ENCODE measurements at places on chromosomes 6 and 20.

DNA sequence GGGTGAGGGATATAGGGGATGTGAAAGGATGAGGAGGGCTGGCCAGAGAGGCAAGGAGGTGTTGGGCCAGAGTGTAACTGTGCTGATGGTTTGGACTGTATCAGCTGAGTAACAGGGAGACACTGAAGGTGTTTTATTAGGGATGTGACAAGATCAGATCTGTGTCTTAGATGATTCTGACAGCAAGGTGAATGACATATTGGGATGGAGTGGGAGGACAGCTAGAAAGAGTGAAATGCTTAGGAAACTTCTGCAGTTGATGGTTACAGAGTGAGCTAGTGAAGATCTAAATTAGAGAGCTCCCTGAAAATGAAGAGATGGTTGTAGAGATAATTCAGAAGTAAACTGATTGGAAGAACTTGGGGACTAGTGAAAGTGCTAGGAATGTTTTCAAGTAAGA, 47.2 kb upstream of the ELOVL5 start:
- DNase-seq = no peak
- H3K4me1 ChIP-seq = peaks cover 5% of the 10 kb centered on the region
- H3K4me3 ChIP-seq = no peak overlapping the region
- H3K27ac ChIP-seq = no peak overlapping the region
- H3K27me3 ChIP-seq = no peaks in the 10 kb centered on the region
- no peaks in the 10 kb centered on the region for H3K36me3 ChIP-seq

GRCh38 chr20:49210757-49211110, 8.5 kb upstream of the DDX27 start:
- DNase-seq = no peak
- H3K4me3 ChIP-seq = no peak overlapping the region
- H3K27ac ChIP-seq = no peak overlapping the region
- H3K27me3 ChIP-seq = no peaks in the 10 kb centered on the region
- H3K4me1 ChIP-seq = no peaks in the 10 kb centered on the region
- no peaks in the 10 kb centered on the region for H3K36me3 ChIP-seq

GRCh38 chr6:162360901-162361567, 366.5 kb downstream of the PRKN start:
- DNase-seq = no peak
- H3K27ac ChIP-seq = no peak overlapping the region
- H3K27me3 ChIP-seq = no peaks in the 10 kb centered on the region

- no peak overlapping the region for H3K4me3 ChIP-seq
- H3K4me1 ChIP-seq = no peaks in the 10 kb centered on the region
- no peaks in the 10 kb centered on the region for H3K27me3 ChIP-seq
- DNase-seq = no peak
- no peak overlapping the region for H3K27ac ChIP-seq
Measured at GRCh38 chr20:20843982-20844381, 131.5 kb upstream of the RALGAPA2 start.

GRCh38 chr20:7585126-7585679, 355.1 kb downstream of the HAO1 start:
- no peaks in the 10 kb centered on the region for H3K4me1 ChIP-seq
- no peaks in the 10 kb centered on the region for H3K27me3 ChIP-seq
- H3K27ac ChIP-seq = no peak overlapping the region

DNA sequence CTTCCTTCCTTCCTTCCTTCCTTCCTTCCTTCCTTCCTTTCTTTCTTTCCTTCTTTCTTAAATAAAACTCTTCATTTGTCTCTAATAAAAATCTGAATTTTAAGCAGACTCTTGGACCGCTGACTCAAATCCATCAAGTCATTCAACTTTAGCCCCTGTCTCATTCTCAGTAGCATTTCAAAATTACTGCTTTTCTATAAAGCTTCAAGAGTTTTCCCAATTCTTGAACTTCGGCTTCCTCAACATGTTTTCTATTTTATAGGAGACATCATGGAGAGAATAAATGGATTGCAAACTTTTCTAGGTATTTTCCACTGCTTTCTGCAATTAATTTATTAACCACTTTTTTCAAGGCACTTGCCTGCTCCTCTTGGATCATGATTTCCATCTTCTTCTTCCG, 497.1 kb upstream of the GJE1 start:
- no peaks in the 10 kb centered on the region for H3K4me1 ChIP-seq
- H3K36me3 ChIP-seq = no peaks in the 10 kb centered on the region
- no peak overlapping the region for H3K4me3 ChIP-seq
- H3K27ac ChIP-seq = no peak overlapping the region
- no peak for DNase-seq
- no peaks in the 10 kb centered on the region for H3K27me3 ChIP-seq

- no peaks in the 10 kb centered on the region for H3K36me3 ChIP-seq
- H3K4me3 ChIP-seq = no peak overlapping the region
- no peak for DNase-seq
- H3K4me1 ChIP-seq = no peaks in the 10 kb centered on the region
- H3K27ac ChIP-seq = no peak overlapping the region
Measured at GRCh38 chr20:719816-720215, 44.2 kb upstream of the SCRT2 start.

DNA sequence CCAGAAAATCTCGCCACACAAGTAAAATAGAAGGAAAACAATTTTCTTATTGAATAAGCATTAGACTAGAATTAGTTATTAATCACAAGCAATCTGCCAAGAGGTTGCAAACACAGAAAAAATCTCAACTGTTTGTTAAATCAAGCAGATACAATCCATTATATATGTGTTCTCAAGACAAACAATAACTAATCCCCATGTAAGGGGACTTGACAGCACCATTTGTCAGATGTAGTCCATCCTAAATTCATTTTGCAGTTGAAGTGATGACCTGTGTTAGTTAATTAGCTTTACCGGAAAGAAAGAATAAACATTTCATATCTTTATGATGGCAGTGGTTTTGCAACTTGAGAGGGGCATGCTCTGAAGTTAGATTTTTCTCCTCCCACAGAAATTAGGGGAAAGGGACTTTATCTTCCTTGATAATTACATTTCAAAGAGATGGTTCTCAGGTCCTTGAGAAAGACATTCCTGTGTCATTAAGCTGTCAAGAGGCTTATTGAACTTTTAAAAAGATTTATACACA, 1588.0 kb downstream of the GRIK2 start:
- no peaks in the 10 kb centered on the region for H3K27me3 ChIP-seq
- H3K27ac ChIP-seq = no peak overlapping the region
- H3K36me3 ChIP-seq = no peaks in the 10 kb centered on the region
- H3K4me3 ChIP-seq = no peak overlapping the region
- no peaks in the 10 kb centered on the region for H3K4me1 ChIP-seq

DNA sequence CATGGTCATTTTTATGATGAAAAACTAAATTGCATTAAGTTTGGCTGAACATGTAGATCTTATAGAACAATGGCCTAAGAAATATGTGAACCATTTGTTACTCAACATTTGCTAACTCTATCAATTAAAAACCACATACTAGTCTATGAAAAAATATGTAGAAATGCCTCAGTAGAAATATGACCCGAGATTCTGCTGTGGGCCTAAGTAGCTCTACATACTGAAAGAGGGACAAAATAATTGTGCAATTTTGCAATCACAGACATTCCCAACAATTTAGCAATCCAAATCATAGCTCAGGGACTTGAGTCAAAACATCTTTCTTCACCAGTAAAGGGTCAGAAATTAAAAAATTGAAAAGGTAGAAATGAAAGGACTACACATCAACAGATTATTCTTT, 619.0 kb downstream of the FRK start:
- H3K4me1 ChIP-seq = no peaks in the 10 kb centered on the region
- H3K27ac ChIP-seq = no peak overlapping the region
- DNase-seq = no peak
- no peaks in the 10 kb centered on the region for H3K27me3 ChIP-seq

- no peaks in the 10 kb centered on the region for H3K27me3 ChIP-seq
- H3K4me1 ChIP-seq = no peaks in the 10 kb centered on the region
- DNase-seq = no peak
- no peak overlapping the region for H3K27ac ChIP-seq
Measured at GRCh38 chr6:127328043-127328609, 15.3 kb downstream of the ECHDC1 start.

DNA sequence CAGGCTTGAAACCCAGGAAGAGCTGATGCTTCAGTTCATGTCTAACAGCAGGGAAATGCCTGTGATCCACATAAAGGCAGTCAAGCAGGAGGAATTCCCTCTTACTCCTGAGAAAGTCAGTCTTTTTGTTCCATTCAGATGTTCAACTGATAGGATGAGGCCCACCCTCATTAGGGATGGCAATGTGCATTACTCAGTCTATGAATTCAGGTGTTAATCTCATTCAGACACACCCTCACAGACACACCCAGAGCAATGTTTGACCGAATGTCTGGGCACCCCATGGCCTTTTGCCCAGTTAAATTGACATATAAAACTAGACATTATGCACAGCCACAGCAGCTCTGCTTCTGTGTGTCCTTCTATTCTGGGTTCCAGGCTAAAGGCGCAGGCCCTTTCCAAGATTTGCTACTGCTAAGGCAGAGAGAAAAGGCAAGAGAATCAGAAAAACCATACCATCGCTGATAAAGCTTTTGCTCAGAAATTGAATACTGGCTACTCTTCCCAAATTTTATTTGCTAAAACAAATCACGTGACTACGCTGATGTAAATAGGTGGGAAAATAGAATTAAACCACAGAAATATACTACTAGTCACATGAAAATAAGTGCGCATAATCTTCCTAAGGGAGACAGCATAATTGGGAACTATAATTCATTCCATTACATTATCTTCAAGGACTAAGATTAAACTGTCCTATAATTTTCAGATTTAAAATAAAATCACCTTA, 625.0 kb upstream of the MAN1A1 start:
- no peak overlapping the region for H3K27ac ChIP-seq
- H3K36me3 ChIP-seq = no peaks in the 10 kb centered on the region
- H3K27me3 ChIP-seq = no peaks in the 10 kb centered on the region
- DNase-seq = no peak
- H3K4me3 ChIP-seq = no peak overlapping the region
- H3K4me1 ChIP-seq = no peaks in the 10 kb centered on the region

GRCh38 chr6:69489970-69490369, 306.8 kb downstream of the LMBRD1 start:
- no peak overlapping the region for H3K4me3 ChIP-seq
- H3K27me3 ChIP-seq = no peaks in the 10 kb centered on the region
- H3K4me1 ChIP-seq = no peaks in the 10 kb centered on the region
- no peak overlapping the region for H3K27ac ChIP-seq

GRCh38 chr6:41442800-41443501, 103.2 kb upstream of the FOXP4 start:
- H3K27ac ChIP-seq = peak overlapping the region; percentile 76
- no peaks in the 10 kb centered on the region for H3K36me3 ChIP-seq
- peaks cover 4% of the 10 kb centered on the region for H3K4me1 ChIP-seq
- peak; percentile 39 for DNase-seq
- H3K27me3 ChIP-seq = no peaks in the 10 kb centered on the region

GRCh38 chr6:87660226-87660911, 41.7 kb downstream of the AKIRIN2 start:
- H3K27ac ChIP-seq = no peak overlapping the region
- H3K36me3 ChIP-seq = no peaks in the 10 kb centered on the region
- DNase-seq = no peak
- no peaks in the 10 kb centered on the region for H3K27me3 ChIP-seq
- H3K4me3 ChIP-seq = no peak overlapping the region
- H3K4me1 ChIP-seq = no peaks in the 10 kb centered on the region

- no peak for DNase-seq
- H3K27ac ChIP-seq = no peak overlapping the region
- H3K27me3 ChIP-seq = no peaks in the 10 kb centered on the region
Measured at GRCh38 chr6:84866715-84867114, 102.3 kb upstream of the TBX18 start.

GRCh38 chr6:47934023-47934422, 152.2 kb downstream of the OPN5 start:
- H3K36me3 ChIP-seq = no peaks in the 10 kb centered on the region
- H3K27ac ChIP-seq = no peak overlapping the region
- no peaks in the 10 kb centered on the region for H3K4me1 ChIP-seq
- no peak overlapping the region for H3K4me3 ChIP-seq
- H3K27me3 ChIP-seq = no peaks in the 10 kb centered on the region
- no peak for DNase-seq

GRCh38 chr6:133512410-133513016, 271.4 kb downstream of the EYA4 start:
- H3K4me3 ChIP-seq = no peak overlapping the region
- H3K4me1 ChIP-seq = no peaks in the 10 kb centered on the region
- DNase-seq = peak; percentile 29
- H3K27me3 ChIP-seq = no peaks in the 10 kb centered on the region

Data from prostate gland (tissue), 2 donors.